ENCODE measurements at places on chromosomes 6 and 20. TPM values are rescaled to one million over a fixed set of nuclear protein-coding genes. Genes with fewer than 3 reads are reported as not detected.

Gene EBF4
- 1.1 TPM for total RNA-seq

Gene RNF144B
- 24.5 TPM for total RNA-seq

Gene CPNE5
- total RNA-seq: not detected

Gene PRR18
- total RNA-seq: not detected

Gene CRISP3
- not detected for total RNA-seq

Gene CLPSL2
- total RNA-seq: not detected

Gene TMEM239
- not detected for total RNA-seq

Gene TPX2
- 1.9 TPM for total RNA-seq

GRCh38 chr6:73964241-73964854 is 268.3 kb downstream of the CD109 start:
- no peaks in the 10 kb centered on the region for H3K36me3 ChIP-seq
- no peak overlapping the region for H3K27ac ChIP-seq
- H3K4me3 ChIP-seq: no peak overlapping the region
- H3K27me3 ChIP-seq: no peaks in the 10 kb centered on the region
- no peaks in the 10 kb centered on the region for H3K4me1 ChIP-seq
- no peak for DNase-seq

DNA sequence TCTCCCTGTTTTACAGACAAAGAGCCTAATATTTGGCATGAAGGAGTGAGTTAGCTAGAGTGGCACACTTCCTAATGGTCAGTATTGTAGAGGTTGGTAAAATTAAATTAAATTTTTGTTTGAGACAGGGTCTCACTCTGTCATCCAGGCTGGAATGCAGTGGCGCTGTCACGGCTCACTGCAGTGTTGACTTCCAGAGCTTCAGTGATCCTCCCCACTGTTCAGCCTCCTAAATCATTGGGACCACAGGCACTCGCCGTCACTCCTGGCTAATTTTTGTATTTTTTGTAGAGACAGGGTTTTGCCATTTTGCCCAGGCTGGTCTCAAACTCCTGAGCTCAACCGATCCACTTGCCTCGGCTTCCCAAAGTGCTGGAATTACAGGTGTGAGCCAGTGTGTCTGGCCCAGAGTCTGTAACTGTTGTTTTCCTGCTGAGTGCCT is 70.9 kb downstream of the SCAND1 start:
- DNase-seq: no peak
- no peaks in the 10 kb centered on the region for H3K27me3 ChIP-seq
- H3K4me1 ChIP-seq: peaks cover 29% of the 10 kb centered on the region

DNA sequence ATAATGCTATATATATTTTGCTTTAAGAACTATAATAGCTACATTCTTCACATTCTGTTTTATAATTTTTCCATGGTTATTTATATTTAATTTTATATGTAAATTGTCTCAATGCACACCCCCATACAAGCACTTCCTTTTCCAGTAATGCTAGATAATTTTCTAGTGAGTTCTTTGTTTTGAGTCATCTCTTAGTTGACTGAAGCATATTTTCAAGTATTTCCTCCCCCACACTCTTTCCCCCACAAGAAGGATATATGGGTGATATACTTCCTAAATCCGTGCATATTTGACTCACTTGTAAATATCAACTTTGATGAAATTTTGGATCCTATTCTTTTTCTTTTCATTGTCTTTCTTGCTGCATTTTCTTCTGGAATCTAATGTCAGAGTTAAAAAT is 82.1 kb upstream of the SRSF6 start:
- H3K4me3 ChIP-seq: no peak overlapping the region
- H3K36me3 ChIP-seq: no peaks in the 10 kb centered on the region
- H3K27me3 ChIP-seq: no peaks in the 10 kb centered on the region
- DNase-seq: no peak

GRCh38 chr6:148502083-148502772 is 159.6 kb downstream of the SASH1 start:
- peak overlapping the region; percentile 80 for H3K27ac ChIP-seq
- H3K4me1 ChIP-seq: peaks cover 38% of the 10 kb centered on the region
- H3K27me3 ChIP-seq: no peaks in the 10 kb centered on the region
- H3K4me3 ChIP-seq: no peak overlapping the region
- H3K36me3 ChIP-seq: no peaks in the 10 kb centered on the region

DNA sequence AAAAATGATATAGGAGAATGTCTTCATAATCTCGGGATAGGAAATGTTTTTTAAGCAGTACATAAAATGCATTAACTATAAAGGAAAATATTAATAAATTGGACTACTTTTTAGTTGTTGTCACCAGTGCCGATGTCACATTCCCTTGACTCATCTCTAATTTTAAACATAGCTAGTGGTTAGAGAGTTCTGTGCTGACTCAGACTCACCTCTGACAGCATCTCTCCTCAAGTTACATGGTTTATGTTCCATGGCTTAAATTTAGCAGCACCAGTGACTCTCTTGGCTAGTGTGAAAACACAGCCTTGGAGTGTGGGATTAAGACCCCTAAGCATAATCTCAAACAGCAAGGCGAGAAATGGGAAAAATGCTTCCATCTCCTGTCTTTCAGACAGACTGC is 311.8 kb upstream of the MMS22L start:
- H3K4me3 ChIP-seq: no peak overlapping the region
- DNase-seq: peak; percentile 67
- H3K4me1 ChIP-seq: peaks cover 12% of the 10 kb centered on the region
- no peaks in the 10 kb centered on the region for H3K27me3 ChIP-seq
- no peaks in the 10 kb centered on the region for H3K36me3 ChIP-seq
- peak overlapping the region; percentile 73 for H3K27ac ChIP-seq

DNA sequence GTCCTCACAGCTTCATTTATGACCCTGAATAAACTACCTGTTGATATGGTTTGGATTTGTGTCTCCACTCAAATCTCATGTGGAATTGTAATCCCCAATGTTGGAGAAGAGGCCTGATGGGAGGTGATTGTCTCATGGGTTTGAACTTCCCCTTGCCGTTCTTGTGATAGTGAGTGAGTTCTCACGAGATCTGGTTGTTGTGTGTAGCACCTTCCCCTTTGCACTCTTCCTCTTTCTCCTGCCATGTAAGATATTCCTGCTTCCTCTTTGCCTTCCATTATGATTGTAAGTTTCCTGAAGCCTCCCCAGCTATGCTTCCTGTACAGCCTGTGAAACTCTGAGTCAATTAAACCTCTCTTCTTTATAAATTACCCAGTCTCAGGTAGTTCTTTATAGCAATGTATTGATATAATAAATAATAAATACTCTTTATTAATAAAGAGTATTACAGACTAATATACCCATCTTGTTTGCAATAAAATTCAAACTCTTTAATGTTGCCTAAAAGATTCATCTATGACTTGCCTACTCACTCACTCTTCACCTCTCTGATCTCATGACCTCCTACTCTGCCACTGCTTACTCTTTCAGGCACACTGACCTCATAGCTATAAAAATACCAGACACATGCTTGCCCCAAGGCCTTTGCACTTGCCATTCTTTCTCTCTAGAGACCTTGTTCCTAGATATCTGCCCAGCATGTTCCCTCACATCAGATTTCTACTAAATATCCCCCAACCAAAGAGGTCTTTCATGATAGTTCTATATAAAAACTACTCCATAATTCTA is 256.4 kb upstream of the MARCKS start:
- no peaks in the 10 kb centered on the region for H3K36me3 ChIP-seq
- no peak overlapping the region for H3K27ac ChIP-seq
- H3K4me1 ChIP-seq: no peaks in the 10 kb centered on the region
- DNase-seq: no peak
- no peaks in the 10 kb centered on the region for H3K27me3 ChIP-seq

- no peak for DNase-seq
- no peaks in the 10 kb centered on the region for H3K36me3 ChIP-seq
- H3K27ac ChIP-seq: no peak overlapping the region
- H3K4me1 ChIP-seq: peaks cover 20% of the 10 kb centered on the region
- no peak overlapping the region for H3K4me3 ChIP-seq
Measured at GRCh38 chr20:5848711-5849505, 98.7 kb downstream of the SHLD1 start.

DNA sequence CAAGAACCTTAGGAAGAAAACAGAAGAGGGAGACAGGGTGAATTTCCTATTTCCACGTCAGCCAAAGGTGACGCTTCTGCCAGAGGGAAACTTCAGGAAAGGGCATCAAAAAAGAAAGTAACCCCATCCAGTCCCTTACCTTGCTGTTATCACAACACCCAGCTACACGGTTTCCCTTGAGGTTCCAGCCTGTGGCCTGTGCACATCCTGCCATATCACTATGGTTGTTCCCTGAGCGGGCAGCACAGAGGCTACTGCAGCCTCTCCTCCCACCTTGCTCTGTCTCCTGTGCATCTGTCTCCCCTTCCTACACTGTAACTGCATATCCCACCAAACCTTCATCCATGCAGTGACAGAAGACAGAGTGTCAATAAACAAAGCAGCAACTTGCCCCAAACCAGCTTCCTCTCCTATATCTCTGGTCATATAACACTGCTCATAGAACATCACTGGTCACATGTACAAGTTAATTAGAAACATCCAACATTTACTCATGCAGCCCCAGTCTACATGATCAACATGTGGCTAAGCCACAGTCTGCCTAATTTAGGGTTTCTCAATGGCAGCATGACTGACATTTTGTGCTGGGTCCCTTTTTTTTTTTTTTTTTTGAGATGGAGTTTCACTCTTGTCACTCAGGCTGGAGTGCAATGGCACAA is 54.7 kb downstream of the GFOD1 start:
- H3K36me3 ChIP-seq: no peaks in the 10 kb centered on the region
- H3K4me1 ChIP-seq: peaks cover 58% of the 10 kb centered on the region
- no peak overlapping the region for H3K27ac ChIP-seq
- no peaks in the 10 kb centered on the region for H3K27me3 ChIP-seq
- no peak for DNase-seq

DNA sequence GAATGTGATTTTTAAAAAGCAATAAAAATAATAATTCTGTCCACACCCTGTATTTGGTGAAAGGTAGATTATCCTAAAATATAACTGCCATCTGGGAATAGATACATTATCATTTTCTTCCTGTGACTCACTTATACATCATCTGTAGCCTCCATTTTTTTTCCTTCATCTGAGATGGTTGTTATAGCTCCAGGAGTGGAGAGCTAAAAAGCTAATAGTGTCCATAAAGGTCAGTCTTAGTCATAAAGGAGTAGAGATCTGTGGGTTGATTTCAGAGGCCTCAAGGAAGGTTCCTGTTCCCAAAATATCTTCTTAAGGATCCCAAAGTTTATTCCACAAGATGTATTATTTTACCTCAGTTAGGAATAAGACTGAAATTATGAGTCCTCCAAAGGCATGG is 41.1 kb downstream of the FBXO5 start:
- DNase-seq: no peak
- H3K36me3 ChIP-seq: no peaks in the 10 kb centered on the region

DNA sequence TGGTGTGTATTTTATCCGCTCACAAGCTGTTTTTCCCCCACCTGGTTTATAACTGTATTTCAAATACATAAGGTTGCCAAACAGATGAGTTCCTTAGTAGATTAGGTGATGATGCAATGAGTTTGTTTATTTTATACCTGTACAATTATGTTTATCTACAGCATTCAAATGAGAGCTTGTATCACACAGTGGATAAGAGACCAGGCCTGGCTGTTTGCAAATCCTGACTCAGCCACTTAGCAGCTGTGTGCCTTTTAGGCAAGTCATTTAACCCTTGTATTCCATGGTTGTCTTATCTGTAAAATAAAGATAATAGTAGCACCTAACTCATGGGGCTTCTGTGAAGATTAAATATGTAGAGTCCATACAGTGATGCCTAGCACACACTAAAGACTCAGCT is 143.7 kb downstream of the MOXD1 start:
- H3K27ac ChIP-seq: no peak overlapping the region
- no peak for DNase-seq
- no peaks in the 10 kb centered on the region for H3K36me3 ChIP-seq
- H3K4me3 ChIP-seq: no peak overlapping the region

GRCh38 chr20:3727401-3728021 is 5.0 kb upstream of the HSPA12B start:
- H3K4me1 ChIP-seq: no peaks in the 10 kb centered on the region
- H3K4me3 ChIP-seq: no peak overlapping the region
- H3K36me3 ChIP-seq: no peaks in the 10 kb centered on the region
- peaks cover 8% of the 10 kb centered on the region for H3K27me3 ChIP-seq
- peak overlapping the region; percentile 46 for H3K27ac ChIP-seq
- no peak for DNase-seq

DNA sequence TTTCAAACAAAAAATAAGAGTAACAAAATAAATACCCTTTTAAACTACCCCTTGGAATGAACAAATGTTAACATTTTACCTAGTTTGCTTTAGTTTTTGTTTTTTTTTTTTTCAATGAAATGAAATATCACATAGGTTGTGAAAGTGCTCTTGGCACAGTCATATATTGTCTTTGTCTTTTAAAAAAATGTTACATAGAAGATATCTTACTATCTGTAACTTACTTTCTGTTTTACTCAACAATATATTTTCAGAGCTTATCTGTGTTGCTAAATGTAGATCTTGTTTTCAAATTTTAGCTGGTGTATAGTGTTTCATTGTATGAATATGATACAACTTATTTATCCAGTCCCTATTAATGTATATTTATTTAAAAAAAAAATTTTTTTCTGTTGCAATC is 8.6 kb downstream of the CEP57L1 start:
- no peaks in the 10 kb centered on the region for H3K27me3 ChIP-seq
- H3K27ac ChIP-seq: no peak overlapping the region
- no peaks in the 10 kb centered on the region for H3K36me3 ChIP-seq
- no peak overlapping the region for H3K4me3 ChIP-seq

DNA sequence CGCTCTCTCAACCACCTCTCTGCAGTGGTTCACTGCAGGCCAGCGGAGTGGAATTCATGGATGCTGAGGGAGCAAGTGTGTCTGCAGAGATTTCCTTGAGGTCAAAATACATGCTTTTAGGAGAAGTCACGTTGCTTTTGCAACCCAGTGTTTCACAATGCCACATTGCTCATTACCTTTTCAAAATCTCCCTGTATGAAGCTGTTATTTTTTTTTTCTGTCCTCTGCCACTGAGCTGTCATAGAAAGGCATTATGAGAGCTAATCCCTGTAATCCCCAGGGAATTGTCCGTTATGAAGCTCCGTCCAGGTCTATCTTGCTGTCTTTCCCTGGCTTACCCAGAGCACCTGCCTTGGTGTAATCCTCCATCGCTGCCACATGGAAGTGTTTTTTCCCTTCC is 60.5 kb upstream of the SLC22A23 start:
- H3K4me3 ChIP-seq: no peak overlapping the region
- H3K27ac ChIP-seq: no peak overlapping the region
- DNase-seq: peak; percentile 18
- H3K4me1 ChIP-seq: peaks cover 8% of the 10 kb centered on the region

DNA sequence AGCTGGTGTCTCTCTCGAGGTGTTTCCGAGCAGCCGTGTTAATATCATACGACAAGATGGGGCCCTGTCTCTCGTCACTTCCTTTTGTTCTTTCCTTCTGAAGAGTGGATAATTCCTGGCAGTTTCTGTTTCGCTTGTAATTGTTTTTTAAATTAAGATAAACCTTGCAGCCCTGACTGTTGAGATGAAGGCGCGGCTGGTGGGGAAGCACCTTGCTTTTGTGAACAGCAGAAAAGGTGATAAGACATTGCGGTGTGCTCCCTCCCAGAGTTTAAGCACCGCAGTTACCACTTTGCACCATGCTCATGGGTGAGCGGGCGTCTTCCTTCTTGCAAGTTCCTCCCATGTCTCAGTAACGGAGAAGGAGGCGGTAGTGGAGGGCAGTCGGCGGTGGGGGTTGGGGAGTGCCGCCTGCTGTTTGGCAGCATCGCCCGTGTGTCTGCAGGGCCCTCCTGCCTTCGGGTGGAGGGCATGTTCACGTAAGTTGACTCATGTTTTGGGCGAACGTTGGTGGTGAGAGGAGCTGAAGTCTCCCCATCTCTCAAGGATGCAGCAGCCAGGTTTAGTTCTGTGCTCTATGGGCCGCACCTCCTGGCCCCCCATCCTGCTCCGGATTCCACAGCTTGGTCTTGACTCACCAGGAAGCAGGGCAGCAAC is 345.9 kb downstream of the TAF4 start:
- H3K4me3 ChIP-seq: no peak overlapping the region
- no peaks in the 10 kb centered on the region for H3K27me3 ChIP-seq
- H3K27ac ChIP-seq: no peak overlapping the region
- DNase-seq: no peak
- H3K4me1 ChIP-seq: no peaks in the 10 kb centered on the region

Measured in gastrocnemius medialis (tissue), 4 donors.